ENCODE measurements at places on chromosomes 12 and 14.

GRCh38 chr14:88667555-88668273 lies 104.9 kb downstream of the ZC3H14 start:
- DNase-seq = peak; percentile 27

GRCh38 chr12:132653567-132654290 lies 33.4 kb downstream of the POLE start:
- DNase-seq = no peak

GRCh38 chr12:56878010-56878339 lies 56.2 kb downstream of the SDR9C7 start:
- no peak for DNase-seq

DNA sequence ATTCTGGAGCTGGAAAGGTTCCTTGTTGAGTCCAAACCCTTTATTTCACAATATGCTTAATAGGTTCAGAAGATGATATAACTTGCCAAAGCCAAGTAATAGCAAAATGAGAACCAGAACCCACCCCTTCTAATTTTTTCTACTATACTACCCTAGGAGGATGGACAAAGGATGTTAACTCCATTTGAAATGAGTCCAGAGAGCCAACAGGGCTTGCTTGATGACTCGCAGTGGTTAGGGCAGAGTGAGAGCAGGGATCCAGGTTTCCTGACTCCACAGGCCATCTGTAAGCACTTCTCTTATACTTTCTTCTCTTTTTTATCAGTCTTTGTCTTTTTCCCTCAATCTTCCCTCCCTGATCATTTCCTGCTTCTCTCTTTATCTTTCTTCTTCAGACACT lies 668.1 kb downstream of the MED13L start:
- DNase-seq = no peak

DNA sequence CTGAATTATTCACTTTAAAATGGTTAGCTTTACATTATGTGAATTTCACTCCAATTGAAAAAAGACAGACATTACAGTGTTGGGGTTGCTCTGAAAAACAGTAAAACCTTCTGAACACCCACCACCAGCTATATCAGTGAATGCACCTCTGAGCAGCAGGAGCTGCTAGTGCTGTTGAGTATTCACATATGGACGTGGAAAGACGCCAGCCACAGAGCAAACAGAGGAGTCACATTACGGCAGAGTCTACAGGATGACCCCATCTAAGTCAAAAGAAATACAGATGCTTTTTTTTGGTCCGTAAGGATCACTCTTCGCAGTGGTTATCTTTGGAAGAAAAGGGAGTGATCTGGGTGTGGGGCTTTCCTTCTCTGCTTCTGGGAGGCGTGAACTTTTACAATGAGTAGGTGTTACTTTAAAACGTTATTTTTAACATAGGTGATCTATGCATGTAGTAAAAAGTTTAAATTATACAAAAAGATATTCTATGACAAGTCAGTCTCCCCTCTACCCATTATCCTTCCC lies 4.5 kb downstream of the HVCN1 start:
- DNase-seq = no peak

- no peak for DNase-seq
Observed at GRCh38 chr14:23285530-23286019, 357 bp downstream of the HOMEZ start.

GRCh38 chr12:29270446-29270845 lies 110.5 kb downstream of the ERGIC2 start:
- DNase-seq = no peak

GRCh38 chr12:131088701-131089530 lies 135.2 kb downstream of the ADGRD1 start:
- no peak for DNase-seq

GRCh38 chr14:93064411-93065271 lies 51.1 kb downstream of the ITPK1 start:
- DNase-seq = no peak

DNA sequence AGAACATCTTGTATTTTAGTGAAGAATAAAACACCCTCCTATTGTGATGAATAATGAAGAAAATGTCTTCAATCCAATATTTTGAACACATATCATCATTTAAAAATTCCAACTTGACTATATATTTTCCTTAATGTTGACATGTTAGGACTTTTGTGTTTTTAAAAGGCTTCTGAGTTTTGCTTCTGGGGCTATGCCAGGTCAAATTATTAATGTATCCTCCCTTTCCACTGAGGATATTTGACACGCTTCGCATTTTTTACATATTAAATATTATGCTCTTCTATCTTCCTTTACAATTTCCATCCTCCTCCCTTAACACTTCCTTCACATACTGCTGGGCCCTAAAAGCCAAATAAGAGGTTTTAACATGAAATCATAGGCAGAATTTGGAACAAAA lies 20.6 kb downstream of the RERG start:
- DNase-seq = no peak

DNA sequence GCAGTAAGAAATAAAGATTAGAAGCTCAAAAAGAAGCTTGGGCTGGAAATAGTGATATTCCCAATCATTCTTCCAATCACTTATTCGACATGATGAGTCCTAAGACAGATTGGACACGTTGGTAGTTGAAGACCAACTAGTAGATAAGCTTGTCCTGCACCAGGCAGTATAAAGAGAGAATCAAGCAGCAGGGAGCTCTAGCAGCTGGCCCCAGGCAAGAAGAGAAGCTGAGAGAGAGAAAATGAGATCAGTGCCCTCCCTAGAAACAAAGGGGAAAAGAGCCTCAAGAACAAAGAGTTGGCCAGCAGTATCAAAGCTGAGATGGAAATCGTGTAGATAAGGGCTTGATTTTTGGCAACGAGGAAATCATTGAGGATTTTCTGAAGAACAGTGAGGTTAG lies 20.6 kb downstream of the RASSF8 start:
- no peak for DNase-seq

GRCh38 chr12:4441355-4442335 lies 4.0 kb downstream of the FGF6 start:
- no peak for DNase-seq

DNA sequence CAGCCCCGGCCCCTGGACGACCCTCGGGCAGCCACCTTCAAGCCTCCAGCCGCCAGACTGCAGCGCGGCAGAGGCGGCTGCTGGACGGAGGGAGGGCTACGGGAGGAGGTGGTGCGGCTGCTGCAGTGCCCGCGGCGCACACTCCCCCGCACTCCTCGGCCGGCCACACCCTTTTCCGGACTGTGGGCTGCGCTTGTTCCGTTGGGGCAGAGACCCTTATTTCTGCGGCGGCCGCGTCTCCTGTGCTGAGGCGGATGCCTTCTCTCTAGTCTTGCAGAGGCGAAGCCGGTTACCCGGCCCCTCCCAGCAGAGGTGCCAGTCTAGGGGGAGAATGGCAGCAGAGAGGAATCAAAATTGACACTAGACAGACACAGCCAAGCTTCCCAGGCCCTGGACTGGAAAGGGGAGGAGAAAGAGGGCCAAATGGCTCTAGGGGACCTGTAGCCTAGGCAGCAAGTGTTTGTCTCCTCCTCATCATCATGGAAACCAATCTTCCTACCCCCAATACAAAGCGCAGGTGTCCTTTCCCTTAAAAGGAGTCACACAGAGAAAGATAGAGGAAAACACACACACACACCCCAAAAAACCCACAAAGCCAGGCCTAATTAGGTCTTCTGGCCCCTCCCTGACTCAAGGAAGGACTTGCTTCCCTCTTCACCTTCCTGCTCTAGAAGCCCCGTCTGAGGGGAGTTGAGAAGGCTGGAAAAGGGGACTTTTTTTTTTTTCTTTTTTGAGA lies 1.3 kb downstream of the ESYT1 start:
- peak; percentile 71 for DNase-seq

DNA sequence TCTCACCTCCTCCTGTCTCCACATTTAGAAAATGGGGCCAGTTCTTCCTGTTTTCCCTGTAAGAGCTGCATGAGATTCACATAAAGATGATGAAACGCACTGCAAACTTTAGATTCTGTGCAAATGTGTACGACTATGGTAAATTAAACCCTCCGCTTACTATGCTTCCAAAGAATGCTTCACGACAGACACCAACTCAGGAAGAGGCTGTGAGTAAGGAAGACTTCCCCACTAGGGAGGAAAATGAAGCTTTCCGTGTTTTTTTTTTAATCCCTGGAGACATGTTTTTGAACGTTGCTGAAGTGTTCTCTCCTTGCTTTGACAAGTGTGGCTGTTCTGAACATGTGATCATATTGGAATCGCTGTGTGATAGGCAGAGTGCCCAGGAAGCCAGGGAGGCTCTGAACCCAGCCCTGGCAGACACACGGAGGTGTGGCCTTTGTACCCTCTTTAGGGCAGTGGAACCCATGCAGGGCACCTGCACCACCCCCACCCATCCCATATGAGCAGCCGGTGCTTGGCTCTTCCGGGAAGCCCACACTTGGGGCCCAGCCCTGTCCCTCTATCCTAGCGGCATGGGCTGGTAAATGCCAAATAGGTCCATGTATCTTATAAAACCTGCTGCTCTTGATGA lies 7.5 kb upstream of the SYNE3 start:
- DNase-seq = peak; percentile 37

DNA sequence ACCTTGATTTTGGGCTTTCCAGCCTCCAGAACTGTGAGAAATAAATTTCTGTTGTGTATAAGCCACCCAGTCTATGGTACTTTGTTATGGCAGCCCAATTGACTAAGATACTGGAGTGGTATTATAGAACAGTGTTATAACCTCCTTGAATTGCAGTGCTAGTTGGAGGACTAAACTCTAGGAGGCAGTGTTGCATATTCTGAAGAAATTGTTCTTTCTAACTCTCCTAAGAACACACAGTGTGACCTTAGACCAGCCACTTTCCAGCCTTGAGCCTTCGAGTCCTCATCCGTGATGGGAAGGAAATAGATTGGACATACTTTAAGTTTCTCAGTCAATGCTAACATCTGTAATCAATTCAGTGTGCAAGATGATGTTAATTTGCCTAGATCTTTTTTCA lies 22.4 kb upstream of the LRRC10 start:
- no peak for DNase-seq

DNA sequence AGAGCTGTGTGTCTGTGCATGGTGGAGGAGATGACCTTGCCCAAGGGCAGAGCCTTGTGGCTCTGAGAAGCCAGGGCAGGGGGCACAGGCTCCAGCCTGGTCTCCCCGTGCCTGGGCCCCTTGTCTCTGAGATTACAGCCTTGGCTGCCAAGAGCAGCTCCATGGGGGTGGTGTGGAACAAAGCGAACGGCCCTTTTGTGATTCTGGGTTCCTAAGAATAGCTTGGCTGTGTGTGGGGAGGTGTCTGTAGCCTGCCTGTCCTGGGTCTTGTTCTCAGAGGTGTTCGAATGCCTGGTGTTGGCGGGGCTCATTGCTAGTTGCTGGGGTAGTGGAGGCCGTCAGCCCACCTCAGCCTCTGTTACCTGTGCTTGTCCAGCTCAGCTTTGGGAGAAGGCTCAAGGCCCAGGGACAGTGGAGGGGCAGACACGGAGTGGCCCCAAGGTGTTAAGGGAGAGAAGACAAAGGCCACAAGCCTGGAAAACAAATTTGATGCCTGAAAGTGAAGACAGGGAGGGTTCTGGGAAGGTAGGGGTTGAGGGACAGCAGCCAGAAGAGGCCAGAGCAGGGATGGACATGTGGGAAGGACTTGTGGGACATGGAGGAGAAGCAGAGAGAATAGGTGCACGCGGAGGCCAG lies 7.4 kb upstream of the MYH7 start:
- DNase-seq = no peak

DNA sequence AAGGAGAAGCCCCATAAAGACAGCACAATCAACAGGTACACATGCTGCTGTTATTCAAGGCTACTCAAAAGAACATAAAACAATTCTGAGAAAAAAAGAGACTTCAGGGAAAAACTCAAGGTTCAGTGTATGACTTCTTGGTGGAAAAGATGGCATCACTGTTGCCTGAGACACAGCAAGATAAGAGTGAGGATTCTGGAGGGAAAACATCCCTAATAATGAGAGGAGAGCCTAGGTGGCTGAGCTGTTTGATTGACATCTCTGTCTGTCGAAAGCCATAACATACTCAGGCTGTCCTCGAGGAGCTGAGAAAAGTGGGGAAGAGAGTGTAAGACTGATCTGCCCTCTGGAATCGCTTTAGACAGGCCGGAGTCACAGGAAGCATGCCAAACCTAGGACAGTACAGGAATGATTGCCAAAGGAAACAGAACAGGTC lies 193.4 kb upstream of the AMIGO2 start:
- DNase-seq = no peak

- DNase-seq = peak; percentile 13
Observed at GRCh38 chr14:94129758-94130414, 482 bp upstream of the IFI27L2 start.

DNA sequence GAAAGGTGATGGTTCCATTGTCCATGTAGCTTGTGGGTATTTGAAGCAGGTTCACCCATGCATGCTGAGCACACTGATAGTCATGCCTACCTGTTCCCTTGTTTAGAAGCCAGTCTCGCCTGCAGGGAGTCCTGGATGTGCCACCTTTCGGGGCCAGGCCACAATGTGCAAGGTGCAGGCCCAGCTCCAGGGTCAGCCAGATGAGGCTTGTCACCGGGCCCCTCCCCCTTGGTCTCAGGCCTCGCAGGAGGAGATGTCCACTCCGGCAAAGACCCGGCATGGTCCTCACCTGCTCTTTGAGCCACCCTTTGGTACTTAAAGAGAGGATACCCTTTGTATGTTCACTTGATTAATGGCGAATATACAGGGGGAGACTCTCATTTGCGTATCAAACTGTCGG lies 140.4 kb upstream of the RTL1 start:
- no peak for DNase-seq

DNA sequence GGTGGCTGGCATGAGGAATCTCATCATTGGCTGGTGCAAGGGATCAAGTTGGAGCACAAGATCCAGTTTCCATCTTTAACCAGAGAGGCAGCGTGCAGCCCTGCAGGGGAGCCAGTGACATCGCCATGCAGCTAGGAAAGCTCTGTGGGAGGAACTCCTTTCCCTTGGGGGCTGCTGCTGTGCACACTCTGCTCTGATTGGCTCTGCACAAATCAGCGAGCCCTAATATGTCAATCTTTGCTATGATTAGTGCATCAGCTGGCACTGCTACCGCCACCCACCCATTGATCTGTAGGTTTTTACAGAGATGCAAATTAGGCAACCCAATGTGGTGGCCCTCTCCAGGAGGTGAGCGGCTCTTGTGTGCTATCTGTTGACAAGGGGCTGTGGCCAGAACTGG lies 262.6 kb downstream of the PCNX1 start:
- no peak for DNase-seq

GRCh38 chr14:77529963-77530362 lies 31.3 kb upstream of the ISM2 start:
- DNase-seq = no peak

- no peak for DNase-seq
Observed at GRCh38 chr14:69693801-69694729, 72.9 kb upstream of the SRSF5 start.

- DNase-seq = peak; percentile 44
Observed at GRCh38 chr12:14716848-14717444, 20.5 kb upstream of the GUCY2C start.

DNA sequence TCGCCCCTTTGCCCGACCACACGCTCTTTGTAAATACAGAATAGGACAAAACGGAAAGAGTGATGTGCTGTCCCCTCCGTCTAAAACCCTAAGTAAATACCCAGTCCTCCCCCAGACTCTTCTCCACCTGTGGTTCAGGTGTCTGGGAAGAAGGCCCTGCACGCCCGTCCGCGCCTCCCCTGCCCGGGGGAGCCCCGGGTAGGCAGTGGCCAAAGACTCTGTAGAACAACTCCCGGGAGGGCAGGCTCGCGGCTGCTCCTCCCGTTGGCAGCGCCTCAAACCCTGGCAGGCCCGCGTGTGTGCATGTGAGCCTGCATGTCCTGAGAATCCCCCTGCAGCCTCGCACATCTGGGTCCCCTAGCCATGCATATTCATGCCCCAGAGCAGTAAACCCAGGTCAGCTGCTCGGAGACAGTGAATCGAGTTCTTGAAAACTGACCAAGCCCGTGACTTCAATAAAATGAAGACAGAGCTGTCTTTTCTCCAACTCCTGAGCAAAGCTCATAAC lies 165.8 kb downstream of the MON2 start:
- DNase-seq = no peak

Measured in activated naive CD4-positive, alpha-beta T cell treated with Interleukin-2 at 50 U/mL for 16 hours (primary cell).